ENCODE measurements at places on chromosomes 6 and 20.

- DNase-seq: no peak
Measured at GRCh38 chr6:79353226-79353625, 118.7 kb upstream of the HMGN3 start.

GRCh38 chr6:121639021-121639420, 203.6 kb downstream of the GJA1 start:
- no peak for DNase-seq

- DNase-seq: no peak
Measured at GRCh38 chr20:12358006-12358654, 440.4 kb downstream of the BTBD3 start.

GRCh38 chr6:2962004-2962403, 9.4 kb downstream of the SERPINB6 start:
- DNase-seq: no peak

- no peak for DNase-seq
Measured at GRCh38 chr6:5536644-5537043, 275.3 kb downstream of the FARS2 start.

DNA sequence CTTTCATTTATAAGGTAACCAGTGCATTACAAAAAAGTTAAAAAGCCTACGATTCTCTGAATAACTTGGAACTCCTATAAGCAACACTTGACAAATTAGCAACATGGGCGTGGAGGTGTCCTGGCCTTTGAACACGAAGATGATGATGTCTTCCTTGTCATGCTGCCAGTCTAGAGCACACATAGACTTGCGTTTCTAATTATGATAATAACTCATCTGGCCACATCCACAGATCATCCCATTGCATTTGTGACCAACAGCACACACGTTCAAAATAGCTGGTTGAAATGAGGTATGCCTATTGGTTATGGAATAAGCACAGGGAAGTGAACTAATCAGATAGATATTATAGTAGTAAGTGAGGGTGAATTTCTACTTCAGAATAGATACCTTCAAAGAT, 608.9 kb downstream of the PRKN start:
- DNase-seq: no peak

DNA sequence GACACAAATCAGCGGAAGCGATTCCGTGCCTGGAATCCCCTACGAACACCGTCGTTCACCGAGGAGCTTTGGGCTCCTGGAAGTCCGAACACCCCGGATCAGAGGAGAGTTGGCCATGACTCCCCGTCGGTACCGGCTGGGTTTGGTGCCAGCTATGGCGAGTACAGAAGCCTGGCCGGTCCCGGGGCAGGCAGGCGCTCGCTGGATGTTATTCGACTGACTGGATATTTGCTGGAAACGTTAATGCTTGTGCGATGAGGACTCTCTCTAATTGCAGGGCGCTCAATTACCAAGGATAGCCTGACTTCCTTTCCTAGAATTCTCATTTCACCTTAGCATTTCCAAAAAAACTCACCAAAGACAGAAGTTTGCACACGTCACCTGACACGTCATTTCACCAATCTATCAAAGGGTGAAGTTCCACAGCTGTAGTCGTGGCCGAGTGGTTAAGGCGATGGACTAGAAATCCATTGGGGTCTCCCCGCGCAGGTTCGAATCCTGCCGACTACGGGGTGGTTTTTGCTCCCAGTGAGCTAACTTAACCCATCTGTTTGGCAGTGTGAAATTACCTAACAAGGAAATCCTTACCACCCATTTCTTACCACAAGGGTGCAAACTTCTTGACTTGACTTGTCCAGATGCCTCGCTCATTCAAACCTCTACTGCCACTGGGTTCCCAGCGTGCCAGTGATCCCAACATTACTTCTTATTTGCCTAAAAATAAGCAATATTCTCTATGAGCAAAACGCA, 22.7 kb upstream of the ZNF184 start:
- peak; percentile 72 for DNase-seq

GRCh38 chr6:32840604-32841246, 2.2 kb upstream of the TAP2 start:
- no peak for DNase-seq

- peak; percentile 73 for DNase-seq
Measured at GRCh38 chr6:166556863-166557322, 29.6 kb downstream of the RAMACL start.

- DNase-seq: no peak
Measured at GRCh38 chr6:84763886-84764331, 489 bp downstream of the TBX18 start.

GRCh38 chr6:26270486-26270861, 94.5 kb upstream of the BTN3A2 start:
- no peak for DNase-seq

DNA sequence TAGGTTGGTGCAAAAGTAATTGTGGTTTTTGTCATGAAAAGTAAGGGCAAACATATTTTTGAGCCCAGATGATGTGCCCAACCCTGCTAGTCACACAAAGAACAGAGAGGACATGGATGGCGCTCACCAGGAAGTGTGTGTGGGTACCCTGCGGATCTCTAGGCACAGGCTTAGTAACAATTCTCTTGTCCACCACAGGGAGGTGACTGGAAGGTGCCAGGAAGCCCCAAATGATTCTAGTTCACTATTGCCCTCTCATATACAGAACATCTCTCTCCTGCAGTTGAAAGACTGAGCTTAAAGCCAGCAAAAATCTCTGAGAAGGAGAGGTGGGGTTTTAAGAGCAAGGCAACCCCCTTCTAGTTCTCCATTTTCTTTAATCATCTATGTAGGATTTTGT, 272.1 kb upstream of the TAB2 start:
- no peak for DNase-seq

- no peak for DNase-seq
Measured at GRCh38 chr20:49037962-49038387, 8.1 kb upstream of the CSE1L start.

DNA sequence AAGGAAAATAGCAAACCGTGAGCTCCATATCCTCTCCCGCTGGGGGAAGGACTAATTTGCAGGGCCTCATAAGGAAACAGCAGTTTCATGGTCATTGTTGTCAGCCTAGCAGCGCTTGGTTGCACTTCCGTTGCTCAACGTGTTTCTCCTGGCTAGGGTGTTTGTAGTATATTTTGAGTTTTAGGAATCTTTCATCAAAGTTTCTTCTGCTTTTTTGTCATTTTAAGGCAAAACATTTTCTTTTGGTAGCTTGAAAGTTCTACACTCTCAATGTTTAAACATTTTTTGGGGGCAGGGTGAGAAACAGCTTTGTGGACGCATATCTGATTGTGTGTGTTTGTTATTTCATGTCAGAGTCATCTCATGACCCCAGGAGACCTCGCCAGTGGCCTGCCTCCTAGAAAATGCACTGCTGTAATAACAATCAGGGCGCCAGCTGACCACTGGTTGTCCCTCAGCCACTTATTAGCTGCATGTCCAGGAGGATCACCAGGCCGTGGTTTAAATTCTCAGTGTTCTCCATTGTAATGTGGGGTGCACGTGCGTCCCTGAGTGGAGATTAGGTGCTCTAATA, 20.6 kb downstream of the JARID2 start:
- DNase-seq: no peak

GRCh38 chr20:50182346-50182745, 8.3 kb upstream of the CEBPB start:
- DNase-seq: no peak

GRCh38 chr6:44956396-44956795, 371.7 kb upstream of the RUNX2 start:
- no peak for DNase-seq

- DNase-seq: no peak
Measured at GRCh38 chr6:34524971-34525370, 31.2 kb downstream of the SPDEF start.

- DNase-seq: no peak
Measured at GRCh38 chr6:169962604-169963469, 211.4 kb downstream of the ERMARD start.

- peak; percentile 57 for DNase-seq
Measured at GRCh38 chr6:168264593-168265335, 54.8 kb downstream of the DACT2 start.

- DNase-seq: no peak
Measured at GRCh38 chr6:169568314-169569087, 133.3 kb downstream of the WDR27 start.

DNA sequence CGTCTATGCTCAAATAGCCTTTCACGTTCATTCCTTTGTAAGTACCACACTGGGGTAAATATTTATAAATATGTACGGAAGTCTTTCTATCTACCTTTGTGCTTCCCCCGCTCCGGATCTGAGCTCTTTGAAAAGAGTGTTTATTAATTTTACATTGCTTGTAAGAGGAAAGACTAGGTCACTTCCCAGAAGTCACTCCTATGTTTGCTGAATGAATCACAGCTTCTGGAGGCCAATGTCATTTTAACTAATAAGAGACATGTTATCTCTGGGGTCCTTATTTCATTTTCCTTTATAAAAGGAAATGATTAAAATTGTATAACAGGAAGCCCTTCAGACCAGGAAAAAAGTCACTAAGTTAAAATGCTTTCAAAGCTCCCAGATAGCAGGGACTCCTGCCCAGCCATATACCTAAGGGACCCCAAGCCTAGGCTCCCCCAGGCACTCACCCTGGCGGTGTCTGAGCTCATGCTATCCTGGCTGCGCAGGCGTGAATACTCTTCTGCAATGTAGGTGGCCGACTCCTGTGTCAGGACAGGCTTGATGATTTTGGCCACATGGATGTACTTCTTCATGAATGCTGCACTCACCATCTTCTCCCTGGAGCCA, 12.6 kb downstream of the MCM3 start:
- no peak for DNase-seq

DNA sequence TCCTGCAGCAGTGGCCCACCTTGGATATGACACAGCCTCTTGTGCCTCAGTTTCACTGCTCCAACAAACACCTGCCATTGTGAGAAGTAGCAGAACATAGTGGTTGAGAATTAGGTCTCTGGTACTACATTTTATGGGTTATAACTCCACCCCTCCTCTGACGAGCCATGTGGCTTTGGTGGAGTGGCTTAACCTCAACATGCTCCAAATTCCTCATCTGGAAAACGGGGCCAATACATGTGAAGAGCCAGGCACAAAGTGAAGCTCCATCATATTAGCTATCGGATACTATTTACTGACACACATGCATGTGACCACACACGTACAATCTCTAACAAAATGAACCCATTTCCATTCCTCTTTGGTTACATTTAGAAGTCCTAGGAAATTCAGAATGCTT, 8.4 kb upstream of the KIZ start:
- no peak for DNase-seq

- no peak for DNase-seq
Measured at GRCh38 chr20:51163996-51164600, 141.2 kb upstream of the KCNG1 start.

- no peak for DNase-seq
Measured at GRCh38 chr6:161242113-161242512, 31.7 kb downstream of the AGPAT4 start.

- DNase-seq: no peak
Measured at GRCh38 chr20:11814267-11814666, 103.4 kb upstream of the BTBD3 start.

DNA sequence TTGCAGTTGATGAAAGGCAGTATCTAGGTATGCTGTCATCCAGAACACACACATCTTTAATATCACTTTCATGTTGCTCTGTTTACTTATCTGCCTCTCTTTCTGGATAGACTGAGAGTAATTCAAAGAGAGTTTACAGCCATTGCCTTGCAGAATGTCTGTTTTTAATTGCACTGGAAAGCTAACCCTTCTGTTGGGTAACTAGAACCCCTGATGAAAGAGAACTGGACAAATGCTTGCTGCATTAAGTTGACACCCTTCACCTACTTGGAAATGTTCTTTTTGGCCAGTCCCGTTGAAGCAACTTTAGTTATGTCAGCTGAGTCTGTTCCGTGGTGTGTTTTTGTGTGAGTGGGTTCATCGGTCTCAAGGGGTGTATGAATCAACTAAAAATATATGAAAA, 383.8 kb upstream of the CITED2 start:
- DNase-seq: no peak

- DNase-seq: no peak
Measured at GRCh38 chr6:1719922-1720321, 110.2 kb downstream of the FOXC1 start.
